ENCODE measurements at places on chromosomes 5 and 9.
A peak's percentile ranks its signal among the peaks of the same experiment; 100 is the strongest.

- DNase-seq = no peak
Observed at GRCh38 chr5:170314541-170315095, 17.0 kb upstream of the LCP2 start.

GRCh38 chr9:91086657-91087461, 274.9 kb downstream of the AUH start:
- no peak for DNase-seq

GRCh38 chr9:110089681-110090370, 118.1 kb downstream of the C9orf152 start:
- no peak for DNase-seq

DNA sequence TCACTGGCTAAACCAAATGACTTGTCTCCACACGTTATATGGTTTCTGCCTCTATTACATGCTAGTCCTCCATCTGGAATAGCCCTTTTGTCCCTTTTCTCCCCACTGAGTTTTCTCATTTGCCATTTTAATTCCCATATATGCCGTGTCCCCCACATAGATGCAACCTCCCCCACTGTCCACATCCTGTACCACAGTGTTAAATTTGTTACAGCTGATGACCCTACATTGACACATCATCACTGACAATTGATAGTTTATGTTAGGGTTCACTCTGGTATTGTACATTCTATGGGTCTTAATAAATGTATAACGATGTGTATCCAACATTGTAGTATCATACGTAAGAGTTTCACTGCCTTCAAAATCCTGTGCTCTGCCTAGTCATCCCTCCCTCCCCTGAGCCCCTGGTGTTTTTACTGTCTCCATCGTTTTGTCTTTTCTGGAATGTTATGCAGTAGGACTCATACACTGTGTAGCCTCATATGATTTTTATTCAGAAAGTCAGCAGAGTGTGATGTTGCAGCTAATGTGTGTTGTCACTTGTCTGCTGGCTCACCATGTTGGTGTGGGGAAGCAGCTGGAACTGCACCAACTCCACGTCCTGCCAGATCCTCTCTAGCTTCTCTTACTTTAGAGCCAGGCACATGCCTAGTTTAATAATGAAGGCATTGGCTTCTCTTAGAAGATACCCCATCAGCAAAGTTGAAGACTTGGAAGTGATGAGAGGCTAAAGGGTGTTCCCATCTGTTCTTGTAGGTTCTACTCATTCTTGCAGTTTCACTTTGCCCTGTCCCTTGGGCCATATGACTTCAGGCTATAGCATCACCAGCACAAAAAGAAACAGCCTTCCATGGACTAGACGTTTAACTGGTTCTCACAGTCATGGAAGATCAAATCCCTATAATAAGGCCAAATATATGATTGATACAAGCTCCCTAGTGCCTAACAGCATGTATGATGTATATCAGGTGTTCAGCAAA, 30.2 kb downstream of the LRRC70 start:
- no peak for DNase-seq

DNA sequence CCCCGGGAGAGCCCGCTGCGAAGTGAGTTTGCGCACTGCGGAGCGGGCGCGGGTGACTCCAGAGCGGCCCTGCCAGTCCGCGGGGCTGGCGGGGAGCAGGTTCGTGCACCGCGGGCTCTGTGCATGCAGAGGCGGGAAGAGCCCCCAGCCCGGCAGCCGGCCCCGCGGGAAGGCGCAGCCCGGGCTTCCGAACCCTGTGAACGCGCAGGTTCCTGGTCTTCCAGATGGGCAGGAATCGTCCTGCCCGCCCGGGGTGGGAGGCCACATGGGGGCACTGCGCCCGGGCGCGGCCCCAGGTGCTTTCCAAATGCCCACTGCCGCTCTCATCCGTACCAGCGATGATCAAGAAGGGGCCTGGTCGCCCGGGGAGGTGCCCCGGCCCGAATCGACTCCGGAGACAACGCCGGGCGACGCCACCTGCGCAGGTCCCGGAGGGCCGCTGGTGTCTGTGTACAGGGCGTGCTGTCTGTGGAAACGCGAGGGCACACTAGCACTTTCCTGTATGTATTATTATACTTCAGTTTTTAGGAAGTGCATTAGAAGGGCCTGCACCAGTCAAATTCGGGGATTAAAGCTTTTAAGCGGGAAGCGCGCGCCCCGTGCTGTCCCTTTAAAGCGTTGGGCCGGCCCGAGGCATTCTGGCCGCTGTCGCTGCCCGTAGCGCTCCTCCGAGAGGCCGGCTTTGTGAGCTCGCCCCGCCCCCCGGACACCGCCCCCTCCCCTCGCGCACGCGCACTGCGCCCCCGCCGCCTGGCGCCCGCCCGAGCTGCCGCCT, at the start of gene WDR5:
TSS of gene WDR5 (plus strand) at position 740 of the 775 bp plus-strand sequence. CDS start 3,796 bp downstream, outside the sequence.
- DNase-seq = peak; percentile 98

DNA sequence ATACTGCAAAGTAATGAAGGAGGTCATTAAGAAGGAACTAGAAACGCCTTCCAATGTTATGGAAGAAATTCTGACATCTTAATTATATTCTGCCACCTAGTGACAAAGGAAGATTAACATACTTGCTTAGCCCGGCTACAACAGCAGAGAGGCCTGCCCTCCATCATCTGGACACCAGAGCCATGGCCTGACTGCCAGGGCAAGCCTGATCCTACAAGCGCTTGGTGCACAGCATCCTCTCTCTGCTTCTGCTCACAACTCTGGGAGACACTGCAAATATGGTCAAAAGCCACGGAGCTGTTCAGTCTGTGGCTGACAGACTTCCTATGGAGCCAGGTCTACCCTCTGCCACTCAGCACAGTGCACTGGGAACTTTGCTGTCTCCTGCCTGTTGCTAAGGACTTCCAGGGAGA, 87.3 kb upstream of the SLC44A1 start:
- DNase-seq = peak; percentile 75

- DNase-seq = peak; percentile 37
Observed at GRCh38 chr5:173302546-173303155, 25.6 kb downstream of the STC2 start.

DNA sequence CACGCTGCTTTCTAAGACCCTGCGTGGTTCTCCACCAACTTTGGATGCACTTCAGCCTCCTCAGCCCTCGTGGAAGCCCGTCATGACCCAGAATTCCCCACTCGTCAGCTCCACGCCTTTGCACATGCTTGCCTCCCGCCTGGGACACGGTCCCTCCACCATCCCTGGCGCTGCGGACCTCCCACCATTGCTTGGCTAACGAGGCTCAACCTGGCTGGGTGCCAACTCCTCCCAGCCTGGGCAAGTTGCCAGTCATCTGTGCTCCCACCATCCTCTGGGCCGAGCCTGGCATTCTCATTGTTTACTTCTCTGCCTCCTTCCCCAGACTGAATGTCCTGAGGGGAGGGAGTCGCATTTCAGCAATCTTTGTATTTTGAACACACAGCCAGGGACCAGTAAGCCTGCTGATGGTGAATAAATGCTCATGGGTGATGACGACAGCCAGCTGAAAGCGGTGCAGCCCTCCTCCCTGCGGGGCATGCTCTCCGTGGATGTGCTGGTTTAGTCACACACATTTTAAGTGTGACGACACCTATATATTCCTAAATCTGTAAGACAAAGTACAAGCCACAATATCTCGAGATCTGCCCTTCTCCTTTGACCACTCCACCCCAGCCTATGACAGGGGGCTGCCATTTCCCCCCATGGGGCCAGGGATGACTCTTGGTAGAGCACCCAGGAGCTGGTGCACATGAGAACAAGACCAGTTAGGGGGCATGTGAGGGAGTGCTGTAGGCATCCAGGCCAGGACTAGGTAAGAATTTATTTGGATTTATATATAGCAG, 37.6 kb downstream of the ANKRD33B start:
- DNase-seq = peak; percentile 89

All from aorta (tissue), 5 donors.